ENCODE measurements at places on chromosomes 1 and 21.

- no peak for ATAC-seq
Observed at GRCh38 chr1:215617979-215618378, 50.9 kb downstream of the KCTD3 start.

DNA sequence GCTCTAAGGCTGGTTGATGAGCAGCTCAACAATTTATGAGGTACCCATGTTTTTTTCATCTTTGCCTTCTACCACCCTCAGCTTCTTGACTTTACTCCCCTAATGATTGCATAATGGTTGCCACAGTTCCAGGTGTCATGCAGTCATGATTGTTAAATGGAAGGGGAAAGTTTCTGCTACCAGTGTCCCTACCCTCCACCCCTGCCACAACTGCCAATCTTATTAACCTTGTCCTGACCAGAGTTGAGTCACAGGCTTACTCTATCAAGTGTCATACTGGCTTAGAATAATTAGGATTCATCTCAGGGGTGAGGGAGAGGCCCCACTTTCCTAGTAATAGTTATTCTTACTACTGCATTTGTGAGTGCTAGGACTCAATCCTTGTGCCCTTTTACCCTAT, 7.9 kb upstream of the FUBP1 start:
- no peak for ATAC-seq

DNA sequence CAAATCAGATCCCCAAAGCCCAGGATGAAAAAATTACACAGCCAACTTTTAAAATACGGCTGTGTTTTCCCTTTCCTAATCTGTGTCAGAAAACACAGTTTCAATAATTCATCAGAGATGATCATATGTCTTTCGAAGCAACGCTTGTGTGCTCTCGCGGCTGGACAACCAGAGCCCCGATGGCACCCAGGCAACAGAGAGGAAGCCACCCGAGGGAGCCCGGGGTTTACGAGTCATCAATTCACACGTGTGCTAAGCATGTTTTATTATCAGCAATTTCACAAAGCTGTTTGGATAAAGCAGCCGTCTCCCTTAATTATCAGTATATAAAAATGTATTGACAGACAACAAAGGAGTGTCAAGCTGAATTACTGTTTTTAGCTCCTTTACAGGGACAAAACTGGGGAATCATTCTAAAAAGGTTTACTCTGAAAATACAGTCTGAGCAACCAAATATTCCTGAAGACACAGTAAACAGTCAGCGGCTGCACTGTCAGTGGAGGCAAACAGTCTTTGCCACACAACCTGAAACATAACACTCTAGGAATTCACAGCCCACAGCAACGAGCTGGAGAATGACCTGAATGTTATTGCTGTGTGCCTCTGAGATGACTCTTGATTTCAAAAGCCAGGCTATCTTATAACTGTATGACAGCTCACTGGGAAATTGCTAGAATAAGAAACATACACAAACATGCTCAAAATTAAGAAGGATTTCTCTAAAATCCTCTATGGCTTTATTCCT, 201.0 kb downstream of the SIPA1L2 start:
- no peak for ATAC-seq

DNA sequence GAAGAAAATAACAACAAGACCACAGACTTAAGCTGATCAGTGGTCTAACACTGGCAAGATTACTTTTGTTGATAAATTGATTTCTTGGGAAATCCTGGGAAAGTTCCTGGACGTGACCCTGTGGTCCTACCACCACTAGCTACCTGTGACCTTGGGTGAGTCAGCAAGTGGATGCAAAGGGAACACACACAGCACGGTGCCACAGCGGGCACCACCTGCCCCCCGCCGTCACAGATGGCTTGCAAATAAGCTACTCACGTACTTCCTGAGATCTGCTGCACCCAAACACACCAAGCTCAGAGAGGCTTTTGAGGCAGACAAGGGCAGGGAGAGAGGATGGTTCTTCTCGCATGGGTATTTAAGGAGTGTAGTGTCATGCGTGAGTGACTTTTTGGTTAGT, 12.7 kb downstream of the CFAP298 start:
- ATAC-seq: no peak

DNA sequence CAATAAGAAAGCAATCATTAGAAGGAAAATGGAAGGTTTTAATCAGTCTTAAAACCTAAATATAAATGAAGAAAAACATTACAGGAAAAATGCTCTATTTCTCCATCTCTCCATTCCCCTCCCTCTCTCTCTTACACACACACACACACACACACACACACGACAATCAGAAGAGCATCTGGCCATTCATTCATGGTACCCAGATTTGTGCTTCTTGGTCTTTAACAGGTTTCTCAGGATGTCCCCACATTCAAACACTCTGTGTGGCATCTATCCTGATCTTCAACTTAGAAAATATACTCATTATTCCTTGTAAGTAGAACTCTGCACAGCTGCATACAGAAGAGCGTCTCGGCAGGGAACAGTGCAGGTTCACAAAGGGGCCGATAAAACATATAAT, 779 bp downstream of the LRRC40 start:
- ATAC-seq: no peak

DNA sequence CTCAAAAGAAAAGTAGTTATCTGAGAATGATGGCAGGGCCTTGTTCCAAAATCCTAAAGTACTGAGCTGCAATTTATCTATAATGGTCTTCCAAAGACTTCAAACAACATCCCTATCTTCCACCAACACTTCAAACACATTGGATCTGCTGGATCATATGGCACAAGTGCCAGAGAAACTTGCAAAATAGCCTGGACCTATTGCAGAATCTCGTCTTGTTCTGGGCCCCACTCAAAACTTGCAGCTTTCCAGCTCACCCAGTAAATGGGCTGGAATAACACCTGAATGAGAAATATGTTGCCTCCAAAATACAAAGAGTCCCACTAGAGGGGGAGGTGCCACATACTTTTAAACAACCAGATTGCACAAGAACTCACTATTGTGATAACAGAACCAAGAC, 44.0 kb upstream of the PKN2 start:
- ATAC-seq: no peak

DNA sequence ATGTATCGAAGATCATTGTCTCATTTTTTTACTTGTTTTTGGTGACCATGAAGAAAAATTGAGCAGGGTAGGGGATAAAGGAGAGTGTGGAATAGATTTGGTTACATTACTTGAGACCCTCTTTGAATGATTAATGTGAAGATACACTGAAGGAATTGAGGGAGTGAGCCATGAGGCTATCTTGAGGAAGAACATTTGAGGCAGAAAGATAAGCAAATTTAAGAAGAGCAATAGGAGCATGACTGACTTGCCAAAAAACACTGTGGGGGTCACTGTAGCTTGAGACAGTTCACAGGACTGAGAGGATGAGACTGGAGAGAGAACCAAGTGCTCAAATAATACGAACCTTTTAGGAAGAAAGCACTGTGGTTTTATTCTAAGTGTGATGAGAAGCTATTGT, 43.1 kb upstream of the PTPRC start:
- ATAC-seq: no peak

DNA sequence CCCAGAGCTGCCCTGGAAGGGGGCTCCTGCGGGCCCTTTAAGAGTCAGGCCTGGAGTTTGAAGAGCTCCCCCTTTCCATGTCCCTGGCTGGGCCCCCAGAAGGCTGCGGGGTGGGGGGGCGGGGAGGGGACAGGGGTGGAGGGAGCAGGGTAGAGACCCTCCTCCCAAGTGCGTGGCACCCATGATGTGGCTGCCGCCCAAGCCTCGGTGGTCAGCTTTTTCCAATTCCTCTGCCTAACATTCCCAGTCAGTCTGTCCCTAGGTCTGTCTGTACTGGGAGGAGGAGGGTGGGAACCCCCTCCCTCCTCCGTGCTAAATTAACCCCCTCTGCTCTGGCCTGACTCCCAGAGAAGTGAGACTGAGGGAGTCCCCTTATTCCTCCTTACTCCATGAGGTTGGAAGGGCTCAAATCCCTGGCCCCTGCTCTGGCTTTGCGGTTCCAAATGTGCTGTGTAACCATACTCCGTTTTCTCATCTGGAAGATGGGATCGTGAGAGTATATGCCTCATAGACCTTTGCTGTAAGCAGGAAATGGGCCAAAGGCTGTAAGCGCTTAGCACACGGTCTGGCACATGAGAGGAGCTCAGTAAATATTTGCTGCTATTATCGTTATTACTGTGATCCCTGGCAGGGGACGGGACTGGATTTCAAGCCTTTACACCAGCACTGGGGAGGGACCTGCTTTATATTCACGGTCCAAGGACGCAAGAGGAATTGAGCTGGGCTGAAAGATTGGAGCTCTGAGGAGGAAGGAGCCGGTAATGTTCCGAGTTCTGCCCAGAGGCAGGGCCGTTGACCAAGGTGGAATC, 658 bp upstream of the COL16A1 start:
- ATAC-seq: peak; percentile 34

DNA sequence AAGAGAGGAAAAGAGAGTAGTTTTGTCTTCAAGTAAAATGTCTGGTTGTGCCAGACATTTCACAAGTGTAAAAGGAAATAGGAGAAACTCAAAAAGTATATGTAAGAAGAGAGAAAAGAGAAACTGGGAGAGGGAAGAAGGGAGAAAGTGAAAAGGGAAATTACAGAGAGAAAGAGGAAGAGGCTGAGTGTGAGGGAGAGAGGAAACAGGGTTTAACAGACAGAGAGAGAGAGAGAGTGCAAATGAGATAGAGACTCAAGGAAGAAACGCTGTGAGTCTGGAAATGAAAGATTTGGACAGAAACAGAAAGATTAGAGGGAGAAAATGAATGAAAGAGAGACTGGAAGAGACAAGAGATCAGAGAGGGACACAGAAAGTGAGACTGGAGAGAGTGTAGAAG, 806.2 kb downstream of the PLA2G4A start:
- ATAC-seq: no peak

GRCh38 chr21:30831194-30831765, 1.7 kb upstream of the KRTAP7-1 start:
- ATAC-seq: no peak

- no peak for ATAC-seq
Observed at GRCh38 chr21:15730484-15731242, 881 bp downstream of the USP25 start.

DNA sequence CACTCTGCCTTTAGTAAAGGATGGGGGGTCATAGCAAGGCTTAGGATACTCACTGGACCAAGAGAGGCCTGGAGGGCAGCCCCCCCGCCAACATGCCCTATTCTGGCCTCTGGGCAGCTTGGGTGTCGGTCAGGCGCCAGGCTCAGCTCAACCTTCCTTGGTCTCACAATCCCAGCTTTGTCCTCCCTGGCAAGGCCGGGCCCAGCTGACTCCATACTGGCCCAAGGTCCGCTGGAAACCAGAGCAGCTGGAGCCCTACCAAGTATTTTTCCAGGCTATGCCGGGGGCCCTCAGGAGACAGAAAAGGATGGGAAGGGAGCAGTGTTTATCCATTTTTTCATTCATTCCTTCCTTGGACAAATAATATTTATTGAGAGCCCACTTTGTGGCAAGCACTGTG, 6.2 kb downstream of the FBXO2 start:
- ATAC-seq: no peak

All from gastroesophageal sphincter (tissue), 4 donors.